ENCODE measurements at places on chromosomes 2 and 18.

DNA sequence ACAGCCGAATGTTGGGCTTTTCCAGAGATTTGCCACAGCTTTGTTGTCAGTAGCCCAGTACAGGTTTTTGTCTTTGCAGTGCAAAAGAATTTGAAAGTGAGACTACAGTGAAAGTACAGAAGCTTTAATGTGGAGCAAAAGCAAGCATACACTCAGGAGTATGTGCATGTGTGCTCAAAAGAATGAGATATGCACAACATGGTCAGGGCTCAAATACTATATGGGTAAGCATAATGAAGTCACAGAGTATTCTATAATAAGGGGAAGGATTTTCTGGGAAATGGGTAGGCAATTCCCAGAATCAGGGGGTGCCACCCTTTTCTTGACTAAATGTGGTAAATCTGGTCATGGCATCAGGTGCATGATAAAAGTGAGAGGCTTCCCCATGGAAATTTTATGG is 72.1 kb upstream of the SULT1C3 start:
- no peak for DNase-seq

- no peak for DNase-seq
Measured at GRCh38 chr2:120661551-120661950, 74.1 kb upstream of the GLI2 start.

GRCh38 chr18:76970770-76971559 is 148.6 kb downstream of the ZNF236 start:
- DNase-seq: no peak

DNA sequence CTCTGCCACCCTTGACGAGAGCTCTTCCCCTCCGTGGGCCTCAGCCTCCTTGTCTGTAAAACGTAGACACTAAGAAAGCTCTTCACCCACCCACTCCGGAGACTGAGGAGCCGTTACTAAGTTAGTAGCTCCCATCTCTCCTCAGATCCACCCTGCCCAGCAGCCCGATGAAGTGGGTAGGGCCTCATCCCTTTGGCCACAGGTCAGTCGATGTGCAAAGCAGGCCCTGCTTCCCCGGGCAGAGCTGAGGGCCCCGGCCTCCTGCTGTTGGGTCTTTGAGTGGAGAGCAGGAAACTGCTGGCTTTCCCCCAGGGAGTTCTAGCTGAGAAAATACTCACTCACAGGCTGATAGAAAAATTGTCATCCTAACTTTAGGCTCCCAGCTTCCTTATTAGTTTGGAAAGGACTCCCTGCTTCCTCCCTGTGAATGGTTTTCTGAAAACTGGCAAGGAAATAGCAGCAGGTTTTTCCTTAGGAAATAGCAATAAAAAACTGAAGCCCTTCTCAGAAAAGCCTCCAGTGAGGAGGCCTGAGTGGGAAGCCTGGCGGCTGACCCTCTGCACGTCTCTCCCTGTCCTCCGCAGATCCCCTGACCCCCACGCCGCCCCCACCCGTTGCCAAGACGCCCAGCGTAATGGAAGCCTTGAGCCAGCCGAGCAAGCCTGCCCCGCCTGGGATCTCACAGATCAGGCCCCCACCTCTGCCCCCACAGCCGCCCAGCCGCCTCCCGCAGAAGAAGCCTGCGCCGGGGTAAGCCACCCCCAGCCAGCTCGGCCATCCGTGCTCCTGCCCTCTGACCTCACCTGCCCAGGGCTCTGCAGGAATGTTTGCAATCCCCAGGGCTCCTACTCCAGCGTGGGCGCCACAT is 30.2 kb downstream of the ITGB1BP1 start:
- no peak for DNase-seq

DNA sequence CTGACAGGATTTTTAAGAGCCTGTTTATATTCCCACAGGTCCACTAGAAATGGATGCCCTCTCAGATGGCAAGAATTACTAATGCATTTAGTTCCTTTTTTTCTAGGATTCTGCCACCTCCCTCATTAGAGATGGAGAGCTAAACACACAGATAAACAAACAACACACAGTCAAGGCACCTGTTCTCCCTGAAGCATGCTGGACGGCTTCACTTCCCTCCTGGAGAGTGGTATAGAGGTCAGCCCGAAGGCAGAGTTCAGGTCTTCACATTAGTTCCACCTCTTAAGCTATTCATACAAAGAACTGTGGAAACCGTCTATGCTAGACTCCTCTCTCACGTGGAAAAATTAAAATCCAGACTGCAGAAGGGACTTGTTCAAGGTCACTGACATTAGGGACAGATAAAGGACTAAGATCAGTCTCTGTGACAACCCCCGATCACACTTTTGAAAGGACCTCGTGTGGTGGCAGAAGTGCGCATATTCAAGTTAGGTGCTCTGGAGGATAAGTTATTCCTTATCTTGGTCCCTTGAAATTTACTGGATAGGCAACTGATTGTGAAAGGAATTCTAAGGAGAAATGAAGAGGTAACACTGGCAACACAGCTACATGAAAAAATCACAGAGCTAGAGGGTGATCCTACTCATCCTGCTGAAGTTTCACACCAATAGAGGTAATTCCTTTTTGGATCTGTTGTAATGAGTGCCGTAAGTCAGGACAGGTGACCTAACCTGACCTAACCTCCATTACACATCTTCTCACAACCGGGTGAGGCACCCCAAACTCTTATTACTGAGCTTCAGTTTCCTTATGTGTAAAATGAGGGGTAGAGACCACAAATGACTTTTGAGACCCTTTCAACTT is 75.1 kb downstream of the SPRED2 start:
- DNase-seq: no peak

- peak; percentile 9 for DNase-seq
Measured at GRCh38 chr18:58819051-58819450, 45.6 kb upstream of the ZNF532 start.

DNA sequence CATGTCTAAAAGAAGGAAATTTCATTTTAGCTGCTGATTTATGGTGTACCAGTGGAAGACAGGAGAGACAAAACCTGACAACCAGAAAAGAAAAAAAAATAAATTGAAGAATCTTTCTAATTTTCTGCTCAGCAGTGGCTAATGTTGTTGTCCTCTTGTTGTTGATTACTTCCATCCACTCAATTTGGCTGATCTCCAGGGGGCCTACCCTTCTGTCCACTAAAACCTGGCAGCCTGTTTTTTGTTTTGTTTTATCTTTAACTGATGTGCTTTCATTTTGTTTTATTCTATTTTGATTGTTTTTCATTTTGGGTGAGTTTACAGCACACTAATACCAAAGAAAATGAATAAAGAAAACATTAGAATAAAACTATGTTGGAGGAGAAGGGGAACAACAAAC is 27.4 kb downstream of the TFPI start:
- no peak for DNase-seq

- DNase-seq: no peak
Measured at GRCh38 chr2:19195661-19196060, 162.8 kb downstream of the OSR1 start.

Measured in stimulated activated CD4-positive, alpha-beta T cell treated with anti-CD3 and anti-CD28 coated beads, Interleukin-4, amount 100 ng/mL, for 4 hours (primary cell).